ENCODE measurements at places on chromosomes 2 and 18.

- DNase-seq, result no peak
Measured at GRCh38 chr2:111209045-111209514, 88.4 kb downstream of the BCL2L11 start.

- no peak for DNase-seq
Measured at GRCh38 chr18:997499-997898, 92.8 kb downstream of the ADCYAP1 start.

GRCh38 chr2:151292141-151292540, 2.7 kb upstream of the NMI start:
- DNase-seq, result no peak

DNA sequence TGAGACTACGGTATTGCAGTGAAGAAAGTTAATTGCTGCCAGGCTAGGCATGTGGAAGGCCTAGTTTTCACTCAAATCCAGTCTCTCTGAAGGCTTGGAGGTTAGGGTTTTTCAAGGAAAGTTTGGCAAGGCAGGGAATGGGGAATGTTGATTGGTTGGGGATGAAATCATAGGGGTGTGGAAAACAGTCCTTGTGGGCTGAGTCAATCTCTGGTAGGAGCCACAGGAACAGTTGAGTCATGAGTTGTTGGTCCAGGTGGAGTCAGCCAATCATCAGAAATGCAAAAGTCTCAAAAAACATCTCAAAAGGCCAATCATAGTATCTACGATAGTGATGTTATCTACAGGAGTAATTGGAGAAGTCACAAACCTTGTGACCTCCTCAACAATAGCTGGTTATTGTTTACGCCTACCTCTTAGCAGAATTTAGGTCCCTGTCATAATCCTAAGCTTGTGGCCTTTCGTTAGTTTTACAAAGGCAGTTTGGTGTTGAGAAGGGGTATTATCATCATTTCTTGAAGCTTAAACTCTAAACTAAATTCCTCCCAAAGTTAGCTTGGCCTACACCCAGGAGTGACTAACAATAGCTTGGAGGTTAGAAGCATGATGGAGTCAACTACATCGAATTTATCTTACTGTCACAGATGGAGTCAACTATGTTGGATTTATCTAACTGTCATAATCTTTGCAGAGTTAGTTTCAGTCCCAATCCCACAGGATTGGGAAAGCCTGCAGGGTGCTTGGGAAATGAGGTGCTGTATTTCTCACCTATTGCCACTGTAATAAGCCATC, 33.7 kb upstream of the APCDD1 start:
- DNase-seq, result no peak

Measured in effector memory CD8-positive, alpha-beta T cell (primary cell).